ENCODE measurements at places on chromosomes 3 and 15.

GRCh38 chr3:109631897-109632296 is 294.6 kb upstream of the DPPA4 start:
- DNase-seq: no peak

DNA sequence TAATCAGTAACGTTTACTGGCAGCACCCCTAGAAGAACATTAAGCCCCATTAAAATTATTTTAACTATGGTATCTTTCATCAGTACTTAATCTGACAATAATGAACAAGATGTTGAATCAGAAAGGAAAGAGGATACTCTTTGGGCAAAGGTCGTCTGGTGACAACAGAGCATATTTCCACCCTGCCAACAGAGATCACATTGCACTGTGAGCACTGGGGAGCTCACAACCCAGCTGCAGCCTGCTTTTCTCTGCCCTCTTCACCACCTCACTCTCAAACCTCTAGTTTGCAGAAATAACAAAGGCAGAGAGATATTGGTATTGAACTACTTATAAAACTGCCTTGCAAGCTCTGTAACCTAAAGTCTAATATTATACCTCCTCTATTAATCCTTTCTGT is 130.0 kb downstream of the FBN1 start:
- no peak for DNase-seq

DNA sequence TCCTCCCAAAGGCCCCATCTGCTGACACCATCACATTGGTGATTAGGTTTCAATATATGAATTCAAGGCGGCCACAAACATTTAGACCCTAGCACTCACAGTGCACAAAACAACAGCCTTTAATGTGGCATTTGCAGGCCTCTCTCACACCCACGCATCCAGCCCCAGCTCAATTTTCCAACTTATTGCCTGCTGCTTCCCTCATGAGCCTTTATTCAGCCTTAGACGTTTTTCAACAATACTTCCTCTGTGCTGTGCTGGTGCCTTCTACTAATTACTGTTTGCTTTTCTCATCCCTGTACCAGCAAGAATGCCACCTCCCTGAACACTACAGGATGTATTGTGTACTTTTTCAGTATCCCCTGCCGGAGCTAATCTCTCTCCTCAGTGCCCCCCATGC is 334.6 kb downstream of the GABRB3 start:
- no peak for DNase-seq

DNA sequence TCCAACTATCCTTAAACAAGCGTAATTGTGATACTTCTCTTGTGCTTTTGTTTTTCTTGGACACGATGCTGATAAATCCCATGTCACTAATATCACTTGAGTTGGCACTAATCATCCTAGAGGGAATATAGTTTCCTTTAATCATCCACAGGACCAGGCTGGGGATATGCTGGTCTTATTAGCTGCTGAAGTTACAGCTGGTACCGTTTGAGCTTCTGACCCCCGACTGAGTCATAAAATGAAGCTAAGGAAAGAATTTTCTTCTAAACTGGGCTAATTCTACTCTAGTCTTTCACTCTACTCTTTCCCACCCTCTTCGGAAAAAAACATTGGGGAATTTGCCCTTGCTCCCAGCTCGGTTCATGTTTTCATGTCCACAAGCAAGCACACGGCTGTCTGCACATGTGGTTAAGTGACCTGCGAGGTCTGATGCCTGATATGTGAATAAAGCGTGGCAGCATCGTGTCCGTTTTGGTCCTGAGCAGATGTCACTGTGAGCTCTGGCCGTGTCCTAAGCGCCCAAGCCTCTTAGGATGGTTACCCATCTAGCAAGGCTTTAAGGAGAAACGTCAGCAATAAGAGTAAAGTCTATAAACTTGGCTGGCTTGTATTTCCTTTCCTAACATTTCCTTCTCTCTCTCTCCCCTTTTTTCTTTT is 223.7 kb downstream of the ITPR1 start:
- no peak for DNase-seq

DNA sequence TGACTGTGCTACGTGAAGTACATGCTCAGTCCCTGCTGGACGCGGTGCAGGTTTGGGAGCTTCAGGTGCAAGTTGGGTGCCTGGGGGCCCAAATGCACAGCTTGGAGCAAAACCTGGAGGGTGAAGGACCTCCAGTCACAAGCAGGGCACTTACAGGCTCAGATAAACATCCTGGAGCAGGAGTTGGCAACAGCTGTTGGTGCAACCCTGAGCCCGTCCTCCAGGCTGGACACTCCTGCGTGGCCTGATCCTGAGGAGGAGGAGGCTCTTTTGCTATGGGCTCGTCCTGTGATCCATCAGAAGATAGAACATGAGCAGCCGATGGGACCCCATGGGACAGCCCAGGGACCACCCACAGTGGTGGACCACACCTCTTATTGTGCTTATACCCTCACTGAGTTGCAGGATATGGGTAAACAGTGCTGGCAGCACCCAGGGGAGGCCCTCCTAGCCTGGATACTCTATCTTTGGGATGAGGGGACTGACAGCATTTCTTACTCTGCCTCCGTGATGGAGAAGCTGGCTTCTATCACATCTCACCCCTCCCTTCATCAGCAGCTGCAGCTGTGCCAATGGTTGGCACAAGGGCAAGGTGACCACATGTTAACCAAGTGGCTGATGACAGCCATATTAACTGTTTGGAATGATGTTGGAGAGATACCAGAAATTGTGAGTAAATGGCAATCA is 301.6 kb downstream of the ZPLD1 start:
- DNase-seq: no peak

DNA sequence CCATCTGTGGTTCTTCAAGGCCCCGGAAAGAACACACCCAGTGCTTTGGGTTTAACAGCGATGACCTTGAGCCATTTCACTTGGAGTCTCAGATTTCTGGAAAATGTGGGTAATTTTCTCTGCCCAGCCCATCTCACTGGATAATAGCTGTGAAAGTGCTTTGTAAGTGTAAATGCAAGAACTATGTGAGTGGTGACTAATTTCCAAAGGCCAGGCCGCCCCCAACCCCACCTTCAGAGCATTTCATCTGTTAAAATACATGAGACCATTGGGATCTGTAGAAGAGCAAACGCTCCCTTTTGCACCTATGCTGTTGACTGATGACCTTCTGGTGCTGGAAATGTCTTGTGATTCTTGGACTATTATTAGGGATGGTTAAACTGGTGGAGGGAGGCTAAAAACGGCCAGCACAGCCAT is 196.8 kb upstream of the LPP start:
- DNase-seq: no peak

DNA sequence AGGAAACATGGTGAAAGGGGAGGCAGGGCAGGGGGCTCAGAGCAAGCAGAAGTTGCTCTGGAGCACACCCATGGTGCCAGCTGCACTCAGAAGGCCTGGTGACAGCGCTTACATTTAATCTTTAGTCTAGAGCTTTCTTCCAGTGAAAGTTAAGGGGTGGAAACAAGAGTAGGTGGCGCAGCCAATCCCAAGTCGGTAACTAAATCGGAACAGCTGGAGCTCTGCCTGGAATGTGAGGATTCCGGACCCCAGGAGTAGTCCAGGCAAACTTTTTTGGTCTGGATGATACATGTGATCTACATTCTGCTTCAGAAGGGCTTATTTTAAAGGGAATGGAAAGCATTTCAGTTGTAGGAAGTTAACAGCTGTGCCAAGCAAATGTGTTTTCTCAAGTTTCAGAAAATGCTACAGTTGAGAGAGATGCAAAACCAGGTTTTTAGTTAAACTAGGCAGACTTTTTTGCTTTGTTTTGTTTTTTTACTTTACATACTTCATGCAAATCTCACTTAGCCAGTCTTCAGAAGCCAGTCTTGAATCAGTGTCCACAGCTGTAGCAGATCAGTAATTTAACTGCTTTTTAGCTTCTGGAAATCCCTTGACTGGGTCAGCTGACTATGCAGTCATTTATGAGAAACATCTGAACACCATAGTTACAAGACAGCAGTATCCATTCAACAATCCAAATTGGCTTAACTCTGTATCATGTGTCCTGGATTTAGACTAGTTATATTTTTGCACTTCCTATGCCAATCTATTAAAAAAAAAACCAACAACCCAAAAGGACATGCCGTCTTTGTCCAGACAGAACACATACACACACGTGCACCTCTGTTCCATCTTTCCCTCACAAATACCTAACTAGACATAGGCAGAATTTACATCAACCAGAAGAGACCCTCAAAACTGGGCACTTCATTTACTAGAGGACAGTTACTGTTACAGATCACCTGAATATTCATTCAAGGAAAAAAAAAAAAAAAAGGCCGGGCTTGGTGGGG is 33.2 kb downstream of the ZNF106 start:
- no peak for DNase-seq
